ENCODE measurements at places on chromosomes 7 and 10.

- DNase-seq: peak; percentile 73
- no peaks in the 10 kb centered on the region for H3K4me1 ChIP-seq
- no peaks in the 10 kb centered on the region for H3K36me3 ChIP-seq
- peak within 1 kb of the TSS; percentile 21 for H3K4me3 ChIP-seq
- no peak within 1 kb of the TSS for H3K27ac ChIP-seq
- H3K27me3 ChIP-seq: peaks cover 33% of the 10 kb centered on the region
Observed at GRCh38 chr10:86366033-86366901, at the start of gene GRID1. Gene GRID1 (minus strand): TSS chr10:86366795.

DNA sequence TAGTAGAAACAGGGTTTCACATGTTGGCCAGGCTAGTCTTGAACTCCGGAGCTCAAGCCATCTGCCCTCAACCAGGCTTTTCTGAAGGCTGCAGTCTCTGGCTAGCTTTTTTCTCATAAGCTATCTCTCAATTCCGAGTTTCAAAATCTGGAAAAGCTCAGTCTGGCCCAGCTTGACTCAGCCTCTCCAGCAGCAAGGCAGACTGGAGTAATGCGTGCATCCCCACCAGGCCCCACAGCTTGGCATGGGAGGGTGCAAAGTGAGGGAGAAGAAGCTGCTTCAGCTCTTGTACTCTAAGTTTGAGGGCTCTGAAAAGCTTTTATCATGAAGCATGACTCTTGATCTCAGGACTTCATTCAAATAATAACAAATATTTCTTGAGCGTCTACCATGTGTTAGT, 4.8 kb downstream of the DHTKD1 start:
- H3K27ac ChIP-seq: no peak overlapping the region
- H3K4me1 ChIP-seq: peaks cover 8% of the 10 kb centered on the region

DNA sequence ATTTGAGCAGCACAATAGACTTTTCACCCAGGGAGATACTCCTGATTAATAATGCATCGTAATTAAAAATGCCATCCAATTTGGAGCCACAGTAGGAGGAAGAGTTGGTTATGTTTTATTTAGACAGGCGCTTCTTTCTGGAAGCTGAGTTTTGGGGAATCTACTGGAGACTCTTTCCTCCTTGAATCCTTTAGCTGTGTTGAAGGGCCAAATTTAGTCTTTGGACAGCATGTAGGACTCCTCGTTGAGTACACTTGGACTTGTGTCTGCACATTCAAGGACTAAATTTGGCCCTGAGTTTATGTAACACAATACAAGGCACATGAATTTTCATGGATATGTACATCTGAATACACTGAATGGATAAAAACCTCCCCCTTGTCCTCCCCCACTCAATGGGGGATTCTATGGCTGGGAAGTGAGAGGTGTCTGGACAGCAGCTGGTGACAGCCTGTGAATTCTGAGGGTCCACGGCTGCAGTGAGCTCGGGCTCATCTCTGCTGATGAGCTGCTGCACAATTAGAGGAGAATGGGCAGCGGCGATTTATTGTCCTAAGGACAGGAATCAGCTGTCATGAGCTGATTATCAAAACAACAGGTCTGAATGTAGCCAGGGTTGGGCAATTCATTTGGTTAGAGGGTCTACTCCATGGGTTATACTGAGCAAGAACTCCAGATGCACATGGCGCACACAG, 95.2 kb downstream of the PRTFDC1 start:
- peak; percentile 57 for DNase-seq
- H3K27me3 ChIP-seq: no peaks in the 10 kb centered on the region
- H3K27ac ChIP-seq: no peak overlapping the region

DNA sequence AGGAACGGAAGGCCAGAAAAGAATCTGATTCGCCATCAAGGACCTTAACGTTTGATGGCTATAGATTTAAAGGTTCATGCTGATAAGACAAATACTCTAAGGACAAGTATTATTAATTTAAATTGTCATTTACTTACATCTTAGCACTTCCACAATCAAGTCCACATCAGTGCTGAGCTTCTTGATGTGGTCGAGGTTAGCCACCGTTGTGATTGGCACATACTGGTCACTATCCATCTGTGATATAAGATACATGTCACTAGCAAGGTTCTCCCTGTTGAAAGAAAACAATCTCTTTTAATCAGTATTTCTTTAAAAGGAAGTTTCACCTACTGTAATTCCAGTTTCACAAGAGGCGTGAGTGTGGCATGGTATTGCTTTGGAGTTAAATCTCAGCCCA, 88.7 kb downstream of the LARP4B start:
- H3K27me3 ChIP-seq: no peaks in the 10 kb centered on the region
- H3K27ac ChIP-seq: no peak overlapping the region
- no peak for DNase-seq
- peaks cover 47% of the 10 kb centered on the region for H3K36me3 ChIP-seq
